Cortex of kidney (tissue), 1 donor: ENCODE measurements at places on chromosomes 12 and 14.
A peak's percentile ranks its signal among the peaks of the same experiment; 100 is the strongest.

- DNase-seq = no peak
These were observed 3.6 kb upstream of the ANAPC5 start for GRCh38 chr12:121355818-121356217.

GRCh38 chr14:59295951-59296350 lies 107.5 kb downstream of the DAAM1 start:
- no peak for DNase-seq

- no peak for DNase-seq
These were observed 96.0 kb downstream of the WIF1 start for GRCh38 chr12:65025136-65025535.

- DNase-seq = no peak
These were observed 1.4 kb downstream of the PCNX4 start for GRCh38 chr14:60093080-60093479.

DNA sequence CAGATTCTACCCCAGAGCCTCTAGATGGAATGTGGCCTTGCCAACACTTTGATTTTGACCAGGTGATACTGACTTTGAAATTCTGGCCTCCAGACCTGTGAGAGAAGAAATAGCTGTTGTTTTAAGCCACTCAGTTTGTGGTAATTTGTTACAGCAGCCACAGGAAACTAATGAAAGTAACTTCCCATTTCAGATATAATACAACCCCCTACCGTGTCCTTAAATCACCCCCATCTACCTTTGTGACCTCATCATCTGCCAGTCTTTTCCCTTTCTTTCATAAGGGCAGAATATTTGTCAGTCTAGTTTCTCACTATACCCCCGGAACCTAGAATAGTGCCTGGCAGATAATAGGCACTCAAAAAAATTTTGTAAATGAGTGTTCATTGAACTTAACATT lies 39.6 kb downstream of the PPP4R4 start:
- no peak for DNase-seq

GRCh38 chr14:67650151-67650550 lies 24.3 kb downstream of the VTI1B start:
- no peak for DNase-seq

GRCh38 chr12:131223171-131223761 lies 269.6 kb downstream of the ADGRD1 start:
- no peak for DNase-seq

- no peak for DNase-seq
These were observed 262.6 kb upstream of the LRIG3 start for GRCh38 chr12:59182658-59183455.

DNA sequence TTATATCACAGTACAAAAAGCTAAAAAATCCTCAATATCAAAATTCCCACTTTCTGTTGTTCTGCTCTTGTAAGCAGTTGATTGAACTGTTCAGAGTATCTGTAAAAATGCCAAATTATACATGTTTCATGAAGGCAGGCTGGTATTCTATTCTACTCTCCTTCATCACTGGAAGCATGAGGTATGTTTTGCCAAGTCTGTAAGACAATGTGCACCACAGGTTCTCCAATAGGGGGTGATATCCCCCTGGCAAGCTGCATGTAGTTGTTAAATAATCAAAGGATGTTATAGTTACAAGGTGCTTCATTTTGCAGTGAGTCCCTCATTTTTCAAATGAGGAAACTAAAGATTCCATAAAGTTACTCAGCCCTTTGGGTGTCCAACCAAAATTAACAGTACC lies 15.1 kb upstream of the NEK9 start:
- DNase-seq = no peak

DNA sequence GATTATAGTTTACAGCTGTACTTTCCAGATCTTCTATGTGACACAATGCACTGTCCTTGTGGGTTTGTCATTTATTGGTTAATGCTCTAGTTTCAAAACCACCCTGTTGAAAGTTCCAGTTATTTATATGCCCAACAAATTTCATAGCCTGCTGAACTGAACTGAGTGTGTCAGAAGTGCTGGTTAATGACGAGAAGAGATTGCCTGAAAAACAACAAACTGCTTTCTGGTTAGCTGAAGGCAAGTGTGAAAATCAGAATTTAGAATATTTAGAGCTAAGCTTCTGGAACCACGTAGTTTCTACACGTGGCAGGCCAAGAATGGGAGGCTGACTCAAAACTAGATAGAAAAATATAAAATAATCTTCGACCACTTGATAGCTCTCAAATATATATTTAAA lies 19.1 kb upstream of the RIN3 start:
- no peak for DNase-seq

DNA sequence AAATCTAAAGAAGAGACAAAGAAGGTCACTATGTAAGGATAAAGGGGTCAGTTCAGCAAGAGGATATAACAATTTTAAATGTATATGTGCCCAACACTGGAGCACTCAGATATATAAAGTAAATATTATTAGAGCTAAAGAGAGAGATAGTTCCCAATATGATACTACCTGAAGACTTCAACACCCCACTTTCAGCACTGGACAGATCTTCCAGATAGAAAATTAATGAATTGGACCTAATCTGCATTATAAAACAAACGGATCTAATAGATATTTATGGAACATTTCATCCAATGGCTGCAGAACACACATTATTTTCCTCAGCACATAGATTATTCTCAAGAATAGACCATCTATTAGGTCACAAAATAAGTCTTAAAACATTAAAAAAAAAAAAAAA lies 24.1 kb upstream of the SRGAP1 start:
- no peak for DNase-seq

DNA sequence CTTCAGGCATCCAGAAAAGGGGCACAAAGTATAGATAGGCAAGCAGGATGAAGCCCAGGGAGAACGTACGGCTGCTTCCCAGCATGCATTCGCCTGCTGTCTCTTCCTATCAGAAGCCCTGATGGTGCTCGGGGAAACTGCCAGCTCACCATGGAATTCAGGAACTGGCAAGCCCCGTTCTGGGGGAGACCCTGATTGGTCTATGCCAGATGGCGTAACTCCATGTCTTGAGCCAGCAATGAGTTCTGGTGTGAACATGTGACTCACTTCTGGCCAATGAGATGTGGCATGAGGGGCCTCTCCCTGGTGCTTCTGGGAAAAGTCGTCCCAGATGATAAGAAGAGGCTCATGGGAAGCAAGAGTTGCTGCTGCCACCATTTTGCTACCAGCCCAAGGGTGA lies 270.8 kb downstream of the BCL11B start:
- no peak for DNase-seq

GRCh38 chr14:36656687-36657398 lies 4.8 kb upstream of the PAX9 start:
- no peak for DNase-seq

GRCh38 chr14:77027538-77028383 lies 747 bp downstream of the IRF2BPL start:
- DNase-seq = no peak

DNA sequence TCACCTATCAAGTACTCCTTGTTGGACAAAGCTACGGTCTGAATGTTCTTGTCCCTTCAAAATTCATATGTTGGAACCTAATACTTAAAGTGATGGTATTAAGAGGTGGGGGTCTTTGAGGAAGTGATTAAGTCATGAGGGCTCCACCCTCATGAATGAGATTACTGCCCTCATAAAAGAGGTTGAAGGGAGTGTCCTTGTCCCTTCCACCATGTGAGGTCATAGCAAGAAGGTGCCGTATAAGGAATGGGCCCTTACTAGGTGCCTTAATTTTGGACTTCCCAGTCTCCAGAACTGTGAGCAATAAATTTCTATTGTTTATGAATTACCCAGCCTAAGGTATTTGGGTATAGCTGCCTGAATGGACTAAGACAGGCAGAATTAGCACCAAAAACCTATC lies 191.1 kb upstream of the NUDT4 start:
- DNase-seq = no peak

DNA sequence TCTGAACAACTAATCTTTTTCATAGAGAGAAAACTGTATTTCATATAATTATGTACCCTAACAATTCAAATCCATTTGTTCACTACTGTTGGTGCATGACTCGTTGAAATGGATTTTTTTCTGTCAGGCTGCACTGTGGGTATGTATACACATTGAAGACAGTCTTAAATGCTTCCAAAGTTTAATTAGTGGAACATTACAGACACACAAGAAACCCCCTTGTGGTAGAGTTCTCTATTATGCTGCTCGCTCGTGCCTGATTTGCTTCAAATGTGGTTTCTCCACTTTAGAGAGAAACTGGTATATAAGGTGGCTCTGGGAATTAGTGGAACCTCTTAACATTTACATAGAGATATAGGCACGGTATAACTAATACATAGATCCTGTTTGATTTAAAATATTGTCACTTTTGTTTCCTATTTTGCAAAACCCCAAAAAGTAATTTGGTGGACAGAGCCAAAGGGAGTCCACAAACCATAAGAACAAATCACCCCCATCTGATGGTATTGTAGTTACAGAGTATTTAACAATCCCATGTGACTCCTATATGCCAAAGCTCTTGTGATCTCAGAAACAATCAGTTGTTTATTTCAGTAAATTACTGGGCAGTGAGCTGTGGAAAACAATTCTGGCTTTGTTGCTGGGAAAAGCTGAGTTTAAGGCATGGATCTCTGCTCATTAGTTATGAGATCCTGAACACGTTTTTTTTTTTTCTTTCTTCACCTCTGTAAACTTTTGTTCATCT lies 159.5 kb downstream of the BRMS1L start:
- DNase-seq = no peak

GRCh38 chr12:121205491-121205890 lies 4.4 kb upstream of the P2RX4 start:
- no peak for DNase-seq

GRCh38 chr14:105591052-105591451 lies 64.7 kb downstream of the TMEM121 start:
- DNase-seq = no peak

GRCh38 chr12:51886021-51886710 lies 1.7 kb upstream of the ANKRD33 start:
- DNase-seq = no peak

DNA sequence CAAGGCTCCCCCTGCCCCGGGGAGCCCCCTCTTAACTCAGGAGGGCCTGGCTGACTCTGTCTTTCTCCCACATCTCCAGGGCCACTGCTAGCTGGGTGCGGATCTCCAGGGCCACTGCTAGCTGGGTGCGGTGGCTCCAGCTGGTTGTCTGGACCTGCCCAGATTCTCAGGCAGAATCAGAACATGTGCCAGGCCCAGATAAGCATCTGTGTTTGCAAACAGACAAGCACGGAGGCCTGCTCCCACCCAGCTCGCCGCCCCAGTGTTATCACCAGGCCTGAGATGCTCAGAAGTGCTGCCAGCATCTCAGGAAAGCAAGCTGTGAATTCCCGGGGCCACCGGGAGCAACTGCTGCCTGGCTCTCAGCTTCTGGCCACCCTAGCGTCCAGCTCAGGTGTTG lies 98.4 kb upstream of the FZD10 start:
- no peak for DNase-seq

DNA sequence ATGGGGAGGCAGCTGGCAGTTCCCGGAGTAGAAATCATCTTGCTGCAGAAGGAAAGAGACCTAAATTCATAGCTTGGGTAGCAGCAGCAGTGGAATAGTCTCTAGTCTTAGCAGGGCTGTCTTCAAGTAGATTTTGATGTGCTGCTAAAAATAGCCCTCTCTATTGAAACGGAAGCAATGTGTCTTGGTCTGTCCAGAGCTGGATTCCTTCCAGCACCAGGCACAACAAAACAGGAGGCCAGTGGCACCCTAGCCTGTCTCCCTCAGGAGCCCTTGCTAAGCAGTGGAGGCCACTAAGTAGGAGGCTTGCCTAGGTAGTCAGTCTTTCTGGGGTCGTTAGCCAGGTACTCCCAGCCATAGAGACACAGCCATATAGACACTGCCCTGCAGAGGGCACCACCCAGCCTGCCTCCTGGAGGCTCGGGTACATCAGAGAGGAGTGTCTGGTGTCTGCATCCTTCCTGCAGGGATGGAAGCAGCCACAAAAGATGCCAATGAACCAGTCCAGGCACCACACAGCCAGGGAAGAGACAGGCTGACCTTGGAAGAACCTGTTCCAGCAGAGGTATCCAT lies 97.5 kb downstream of the CRACR2A start:
- DNase-seq = no peak

DNA sequence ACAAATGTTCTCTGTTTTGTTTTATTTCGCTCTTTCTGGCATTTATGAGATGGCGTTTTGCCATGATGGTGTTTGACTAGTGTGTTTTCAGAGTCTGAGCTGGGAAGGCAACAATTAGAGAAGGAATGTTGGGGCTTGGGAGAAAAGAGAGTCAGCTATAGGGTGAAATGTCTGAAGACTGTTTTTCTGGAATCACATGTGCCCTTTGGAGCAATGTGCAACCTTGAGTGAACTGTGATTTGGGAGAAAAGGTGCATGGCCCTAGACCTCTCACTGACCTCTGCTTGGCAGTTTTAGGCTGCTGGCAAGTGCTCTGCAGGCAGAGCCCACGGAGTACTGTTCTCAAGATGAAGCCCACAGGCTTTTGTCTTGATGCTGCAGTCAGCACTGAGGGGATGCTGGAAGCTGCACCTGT lies 379.9 kb upstream of the PDE3A start:
- DNase-seq = no peak

GRCh38 chr12:6946033-6946919 lies 2.5 kb downstream of the C12orf57 start:
- DNase-seq = peak; percentile 83

GRCh38 chr14:105739331-105740102 lies 213.1 kb downstream of the TMEM121 start:
- DNase-seq = no peak

DNA sequence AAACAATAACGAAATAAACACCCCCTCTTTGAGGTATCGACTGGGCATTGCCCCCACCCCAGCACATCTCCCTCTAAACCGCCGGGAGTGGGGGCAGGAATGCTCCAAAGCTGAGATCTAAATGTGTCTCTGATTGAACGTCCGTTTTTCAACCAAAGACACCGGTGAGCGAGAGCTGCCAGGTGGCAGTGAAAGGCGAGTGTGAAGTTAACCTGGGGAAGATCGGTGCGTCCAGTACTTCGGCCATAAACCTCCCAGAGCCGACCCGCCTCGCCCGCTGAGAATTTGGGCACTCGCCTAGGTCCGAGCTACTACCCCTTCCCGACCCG lies 625 bp downstream of the ANGEL1 start:
- no peak for DNase-seq

GRCh38 chr12:89456565-89456964 lies 68.0 kb downstream of the GALNT4 start:
- no peak for DNase-seq

DNA sequence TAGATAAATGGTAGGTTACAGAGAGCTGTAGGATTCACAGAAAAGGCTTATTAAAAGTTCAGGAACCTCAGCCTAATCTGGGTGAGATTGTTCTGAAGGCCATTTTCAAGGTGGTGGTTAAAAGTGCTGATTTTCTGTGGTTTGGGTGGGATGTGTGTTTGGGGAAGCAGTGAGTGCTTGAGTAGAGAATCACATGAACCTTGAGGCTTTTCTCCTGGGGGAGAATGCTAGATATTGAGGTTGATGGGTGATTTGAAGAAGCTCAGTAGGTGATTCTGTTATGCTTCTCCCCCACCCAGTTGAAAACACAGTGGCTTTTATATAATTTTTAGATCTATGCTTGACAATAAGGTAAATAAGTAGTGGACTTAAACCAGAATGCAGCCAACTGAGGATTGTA lies 420.9 kb downstream of the PCNX1 start:
- no peak for DNase-seq

DNA sequence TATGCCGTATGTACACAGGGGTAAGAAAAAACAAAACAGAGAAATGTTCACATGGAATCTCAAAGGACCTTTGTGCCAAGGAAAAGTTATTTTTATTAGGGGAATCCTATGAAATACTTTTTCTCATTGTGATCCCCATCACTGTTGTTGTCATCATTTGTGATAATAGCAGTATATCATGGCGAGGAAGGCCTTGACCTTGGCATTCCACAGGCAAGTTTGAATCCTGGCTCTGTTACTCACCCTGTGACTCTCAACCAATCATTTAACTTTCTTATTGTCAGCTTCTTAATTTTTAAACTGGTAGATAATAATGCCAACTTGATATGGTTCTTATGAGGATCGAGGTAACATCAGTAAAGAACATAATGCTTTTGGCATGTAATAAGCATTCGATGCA lies 142.2 kb upstream of the DDHD1 start:
- DNase-seq = no peak
